ENCODE measurements at places on chromosomes 7 and 10.

DNA sequence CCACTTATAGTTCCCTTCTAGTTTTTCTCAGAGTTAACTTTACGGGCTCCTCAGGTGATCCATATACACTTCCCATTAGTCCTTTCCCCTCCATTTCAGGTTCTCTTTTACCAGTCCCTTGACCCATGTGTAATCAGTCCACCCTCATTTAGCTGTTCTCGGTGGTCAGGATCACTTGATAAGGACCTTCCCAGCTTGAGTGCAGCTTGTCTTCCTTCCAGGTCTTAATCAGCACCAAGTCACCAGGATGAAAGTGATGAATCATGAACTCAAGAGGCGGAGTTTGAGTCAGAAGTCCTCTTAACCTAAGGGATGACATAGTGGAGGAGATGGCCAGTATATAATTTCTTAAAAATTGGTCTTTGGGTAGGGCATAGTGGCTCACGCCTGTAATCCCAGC is 63.1 kb upstream of the CNTNAP2 start:
- no peak for DNase-seq

DNA sequence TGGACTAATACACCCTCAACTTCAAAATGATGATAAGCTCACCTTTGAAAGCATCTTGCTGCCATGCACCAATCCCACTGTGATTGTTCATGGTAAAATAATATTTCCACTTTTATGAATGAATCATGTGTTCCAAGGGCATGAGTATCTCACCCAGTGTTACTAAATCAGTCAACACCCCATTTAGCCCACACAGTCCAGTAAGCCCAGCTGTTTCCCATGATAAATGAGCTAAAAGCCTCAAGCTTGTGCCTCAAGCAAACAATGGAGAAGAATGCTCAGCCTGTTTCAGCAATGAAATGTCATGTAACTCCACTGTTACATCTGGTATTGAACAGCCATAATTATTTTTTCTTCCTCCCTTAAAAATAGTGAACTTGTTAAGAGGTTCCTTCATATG is 442.5 kb downstream of the XPNPEP1 start:
- no peak for DNase-seq

- DNase-seq, result no peak
These were observed 8.5 kb upstream of the PNLIPRP2 start for GRCh38 chr10:116612107-116612769.

GRCh38 chr7:118003476-118003875 is 130.2 kb upstream of the CTTNBP2 start:
- no peak for DNase-seq

GRCh38 chr7:145339319-145339718 is 503.5 kb upstream of the TPK1 start:
- DNase-seq, result no peak

- no peak for DNase-seq
These were observed 12.7 kb downstream of the MYO1G start for GRCh38 chr7:44965937-44966730.

- DNase-seq, result no peak
These were observed 122.3 kb downstream of the JMJD1C start for GRCh38 chr10:63343476-63343875.

- DNase-seq, result no peak
These were observed 111.8 kb upstream of the RSU1 start for GRCh38 chr10:16929069-16929468.

DNA sequence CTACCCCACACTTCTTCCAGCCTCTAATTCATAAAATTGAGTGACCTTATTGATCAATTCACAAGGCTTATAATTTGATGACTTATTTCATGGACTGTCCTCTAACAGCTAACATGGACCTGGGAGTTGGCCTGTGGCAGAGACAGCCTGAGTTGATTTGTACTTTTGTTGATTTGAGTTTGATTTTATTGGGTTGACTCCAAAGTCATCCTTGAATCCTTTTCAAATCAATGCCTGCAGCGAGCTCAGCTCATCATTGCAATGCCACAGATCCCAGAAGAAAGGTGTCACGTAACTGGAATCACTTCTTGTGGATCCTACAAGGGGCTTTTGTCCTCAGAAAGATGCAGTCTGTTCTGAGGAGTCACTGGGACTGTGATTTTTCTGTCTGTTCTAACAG is 138.0 kb downstream of the CAMK1D start:
- DNase-seq, result no peak

DNA sequence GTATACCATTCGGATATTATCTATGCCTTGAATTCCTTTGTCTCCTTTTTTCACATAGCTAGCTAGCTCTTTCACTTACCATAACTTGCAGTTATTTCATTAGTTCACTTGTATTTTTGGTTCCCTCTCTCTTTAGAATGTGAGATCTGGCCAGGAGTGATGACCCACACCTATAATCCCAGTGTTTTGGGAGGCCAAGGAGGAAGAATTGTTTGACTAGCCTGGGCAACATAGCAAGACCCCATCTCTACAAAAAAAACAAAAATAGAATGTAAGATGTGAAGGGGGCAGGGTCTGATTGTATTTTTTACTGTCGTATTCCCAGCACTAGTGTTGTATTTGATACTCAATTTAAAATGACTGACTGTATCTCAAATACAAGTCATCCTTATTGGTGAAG is 19.6 kb downstream of the NFE2L3 start:
- DNase-seq, result no peak

DNA sequence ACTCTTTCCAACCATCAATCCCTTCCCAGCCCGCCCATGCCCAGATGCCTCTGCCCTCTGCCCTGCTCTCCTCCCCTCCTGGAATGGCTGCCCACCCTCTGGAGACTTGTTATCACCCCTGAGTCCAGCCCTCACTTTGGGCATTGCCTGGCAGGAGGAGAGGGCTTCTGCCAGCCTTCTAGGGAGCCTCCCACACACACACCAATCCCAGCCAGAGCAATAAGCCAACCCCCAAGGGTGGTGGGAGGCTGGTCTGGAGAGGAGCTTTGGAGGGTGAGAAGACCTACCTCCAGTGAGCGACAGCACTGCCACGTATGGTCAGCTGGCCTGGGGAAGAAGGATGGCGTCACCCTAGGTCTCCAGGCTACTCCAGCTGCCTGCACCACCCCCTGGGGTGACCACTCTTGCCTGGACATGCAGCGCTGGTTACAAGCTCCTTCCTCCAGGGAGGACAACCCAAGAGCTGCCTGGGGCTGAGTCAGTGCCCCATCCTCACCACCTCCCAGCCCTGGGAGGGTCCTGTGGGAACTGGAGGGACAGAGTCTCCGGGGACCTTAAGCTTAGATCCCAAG is 8.4 kb downstream of the C10orf105 start:
- no peak for DNase-seq

GRCh38 chr7:139893999-139894398 is 64.9 kb downstream of the TBXAS1 start:
- no peak for DNase-seq

GRCh38 chr7:2660359-2661095 is 27.5 kb upstream of the AMZ1 start:
- DNase-seq, result no peak

- no peak for DNase-seq
These were observed 1.2 kb downstream of the CLDN3 start for GRCh38 chr7:73768641-73769480.

DNA sequence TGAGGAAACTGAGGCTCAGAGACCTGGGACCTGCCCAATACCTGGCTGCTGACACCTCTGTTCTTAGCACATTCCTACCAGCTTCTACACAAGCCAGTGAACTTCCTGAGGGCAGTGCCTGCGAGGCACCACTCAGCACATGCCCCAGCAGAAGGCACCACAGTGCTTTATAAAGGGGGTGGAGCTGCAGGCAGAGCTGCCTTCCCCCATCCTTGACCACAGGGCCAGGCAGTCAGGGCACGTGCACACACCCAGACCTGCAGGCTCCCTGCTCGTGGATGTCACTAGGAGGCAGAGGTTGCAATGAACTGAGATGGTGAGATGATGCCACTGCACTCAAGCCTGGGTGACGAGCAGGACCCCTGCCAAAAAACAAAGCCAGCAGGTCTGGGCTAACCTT is 39.2 kb upstream of the TUBB8 start:
- no peak for DNase-seq

DNA sequence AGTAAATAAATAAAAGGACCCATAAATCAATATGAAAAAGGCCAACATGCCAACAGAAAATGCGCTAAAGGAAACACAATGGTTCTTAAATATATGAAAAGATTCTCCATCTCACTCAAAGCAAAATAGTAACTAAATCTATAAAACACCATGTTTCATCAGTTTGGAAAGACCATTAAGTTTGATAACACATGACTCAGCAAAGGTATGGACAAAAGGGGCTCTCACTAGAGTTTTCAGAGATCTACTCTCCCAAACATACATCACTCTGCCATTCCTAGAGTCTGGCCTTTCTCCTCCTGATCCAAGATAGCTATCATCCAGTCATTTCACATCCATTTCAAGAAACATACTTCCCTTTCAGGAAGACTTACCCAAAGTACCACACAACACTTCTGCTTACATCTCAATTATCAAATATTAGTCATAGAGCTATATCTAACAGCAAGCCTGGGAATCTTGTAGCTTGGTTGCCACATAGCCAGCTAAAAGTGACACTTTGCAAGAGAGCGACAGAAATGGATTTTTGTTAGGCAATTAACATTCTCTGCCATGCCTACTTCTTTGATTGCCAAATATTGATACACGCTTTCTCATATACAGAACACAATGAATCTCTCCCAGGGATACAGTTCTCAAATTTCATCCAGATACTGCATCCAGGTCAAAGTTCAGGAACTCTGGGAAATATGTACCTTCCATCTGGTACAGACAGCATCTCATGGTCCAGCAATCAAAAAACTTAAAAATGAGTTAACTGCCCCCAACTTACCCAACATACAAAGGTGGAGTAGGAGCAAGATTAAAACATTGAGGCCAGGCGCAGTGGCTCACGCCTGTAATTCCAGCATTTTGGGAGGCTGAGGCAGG is 28.8 kb downstream of the TOMM7 start:
- DNase-seq, result no peak

DNA sequence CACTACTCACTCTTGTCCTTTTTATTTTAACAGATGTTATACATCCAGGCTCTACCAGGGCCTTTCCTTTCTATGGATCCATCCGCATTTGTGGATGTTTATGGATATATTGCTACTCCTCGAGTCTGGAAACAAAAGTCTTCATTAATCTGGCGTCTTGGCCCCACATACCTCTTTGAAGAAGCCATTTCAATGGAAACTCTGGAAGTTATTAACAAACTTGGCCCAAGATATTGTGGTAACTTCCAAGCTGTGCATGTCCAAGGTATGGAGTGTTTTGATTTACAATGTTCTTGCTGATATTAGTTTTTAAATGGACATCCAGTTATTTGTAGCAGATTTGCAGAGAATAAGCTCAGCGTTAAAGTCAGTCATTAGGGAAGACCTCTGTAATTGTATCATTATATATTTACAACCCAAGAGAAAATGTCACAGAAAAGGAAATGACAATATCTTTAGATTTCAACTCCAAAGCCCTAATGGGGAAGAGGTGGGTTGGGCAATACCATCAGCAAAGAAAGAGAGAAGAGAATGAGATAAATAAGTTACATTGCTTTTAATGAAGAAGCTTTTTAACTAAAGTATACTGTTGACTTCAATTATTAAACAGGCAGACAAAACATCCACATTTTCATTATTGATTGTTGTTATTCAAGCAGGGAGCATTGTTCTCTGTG is 102.1 kb downstream of the WDFY4 start:
- no peak for DNase-seq

DNA sequence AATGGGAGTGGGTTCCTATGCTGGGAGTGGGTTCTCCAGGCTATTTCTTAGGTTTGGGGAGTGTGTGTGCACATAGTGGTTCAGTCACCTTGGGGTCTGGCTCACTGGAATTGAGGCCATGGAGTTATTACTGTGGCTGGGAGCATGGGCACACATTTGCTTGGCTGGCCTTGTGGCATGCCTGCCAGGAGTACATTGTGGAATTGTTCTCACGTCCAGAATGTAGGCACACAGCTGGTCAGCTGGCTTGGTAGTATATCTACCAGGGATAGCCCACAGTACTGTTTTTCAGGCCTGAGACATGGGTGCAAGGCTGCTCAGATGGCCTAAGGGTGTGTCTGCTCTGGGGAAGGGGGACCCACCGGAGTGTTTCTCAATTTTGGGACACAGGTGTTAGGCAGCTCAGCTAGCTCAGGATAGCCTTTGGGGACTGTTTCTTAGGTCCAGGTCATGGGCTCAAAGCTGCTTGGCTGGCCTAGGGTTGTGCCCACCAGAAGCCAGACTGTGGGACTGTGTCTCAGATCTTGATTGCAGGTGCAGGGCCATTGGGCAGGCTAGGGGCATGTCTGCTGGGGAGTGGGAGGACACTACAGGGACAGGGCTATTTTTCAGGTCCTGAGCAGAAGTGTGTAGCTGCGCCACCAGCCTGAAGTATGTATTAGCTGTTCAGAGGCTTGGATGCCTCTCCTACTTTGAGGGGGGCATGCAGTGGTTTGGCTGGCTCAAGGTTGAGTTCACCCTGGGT is 50.6 kb downstream of the TMEM168 start:
- DNase-seq, result no peak

Data from NCI-H2107 (cell line).